ENCODE measurements at places on chromosomes 7 and 10.

GRCh38 chr7:128171342-128171918 is 69.6 kb upstream of the LEP start:
- DNase-seq = no peak

- DNase-seq = no peak
These were observed 22.6 kb downstream of the JCAD start for GRCh38 chr10:30036811-30037210.

DNA sequence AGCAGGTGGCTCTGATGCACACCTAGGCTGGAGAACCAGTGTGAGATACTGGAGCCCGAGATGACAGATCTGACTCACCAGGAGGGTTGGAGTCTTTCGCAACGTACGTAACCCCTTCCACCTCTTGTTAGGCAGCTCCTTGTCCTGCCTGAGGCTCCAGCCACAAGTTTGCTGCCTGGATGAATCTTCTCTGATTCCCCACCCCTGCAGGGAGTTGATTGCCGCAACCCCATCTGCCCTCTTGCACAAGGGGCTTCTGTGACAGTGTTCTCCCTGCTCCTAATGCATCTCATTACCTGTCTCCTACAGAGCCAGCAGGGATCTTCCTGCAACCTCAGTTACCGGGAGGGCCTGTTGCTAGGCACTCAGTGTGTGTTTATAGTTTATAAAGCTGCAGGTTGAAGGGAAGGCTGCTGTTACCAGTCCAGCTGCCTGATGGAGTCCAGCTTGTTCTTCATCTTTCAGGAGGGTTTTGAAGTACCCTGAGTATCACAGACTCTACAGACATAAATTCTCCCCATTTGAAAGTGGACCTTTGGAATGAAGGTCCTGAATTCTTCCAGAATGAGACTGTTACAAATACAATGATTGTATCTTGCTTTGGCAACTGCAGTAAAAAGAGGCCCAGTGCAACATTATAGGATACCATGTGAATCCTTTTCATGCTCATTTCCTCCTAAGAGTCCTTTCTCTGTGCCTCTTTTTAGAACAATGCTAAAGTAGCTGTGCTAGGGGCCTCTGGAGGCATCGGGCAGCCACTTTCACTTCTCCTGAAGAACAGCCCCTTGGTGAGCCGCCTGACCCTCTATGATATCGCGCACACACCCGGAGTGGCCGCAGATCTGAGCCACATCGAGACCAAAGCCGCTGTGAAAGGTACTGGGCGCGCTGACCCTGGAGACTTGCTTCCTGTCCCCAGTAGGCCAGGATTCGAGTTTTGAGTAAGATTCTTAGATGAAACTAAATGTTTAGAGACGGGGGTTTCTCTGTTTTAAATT is 6.5 kb downstream of the MDH2 start:
- DNase-seq = no peak

GRCh38 chr10:133104963-133105640 is 17.4 kb downstream of the ADGRA1 start:
- no peak for DNase-seq

GRCh38 chr7:115300231-115300870 is 378.5 kb downstream of the MDFIC start:
- no peak for DNase-seq

DNA sequence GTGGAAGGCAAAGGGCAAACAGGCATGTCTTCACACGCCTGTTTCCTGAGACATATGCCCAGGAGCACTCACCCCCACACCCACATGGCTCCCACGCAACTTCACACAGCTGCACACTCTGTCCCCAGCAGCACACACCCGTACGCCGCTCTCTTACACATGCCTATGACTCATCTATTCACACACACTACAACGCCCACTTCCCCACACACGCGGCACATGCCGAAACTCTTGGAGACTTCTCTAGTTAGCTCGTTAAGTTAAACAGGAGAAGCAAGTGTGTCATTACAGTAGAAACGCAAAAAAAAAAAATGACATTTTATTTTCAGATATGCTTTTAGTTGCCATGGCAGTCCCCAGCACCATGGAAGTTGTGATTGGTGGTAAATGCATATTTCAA is 6.7 kb downstream of the CALN1 start:
- no peak for DNase-seq

DNA sequence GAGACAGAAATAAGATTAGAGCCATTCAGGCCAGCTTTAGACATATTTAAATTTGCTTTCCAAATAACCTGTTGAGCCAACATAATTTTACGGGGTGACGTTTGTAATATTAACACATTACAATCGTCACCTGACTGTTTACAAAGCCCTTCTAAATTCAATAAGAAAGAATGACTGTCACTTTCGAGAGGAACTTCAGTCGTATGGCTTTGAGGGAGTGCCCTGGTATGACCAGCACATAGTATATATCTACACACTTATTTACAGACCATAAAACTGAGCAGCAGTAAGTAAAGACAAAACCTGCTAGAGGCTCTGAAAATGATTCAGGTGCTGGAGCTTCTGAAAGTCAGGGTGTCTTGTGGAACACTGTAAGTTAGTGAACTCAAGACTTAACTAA is 62.4 kb downstream of the BLNK start:
- DNase-seq = no peak

DNA sequence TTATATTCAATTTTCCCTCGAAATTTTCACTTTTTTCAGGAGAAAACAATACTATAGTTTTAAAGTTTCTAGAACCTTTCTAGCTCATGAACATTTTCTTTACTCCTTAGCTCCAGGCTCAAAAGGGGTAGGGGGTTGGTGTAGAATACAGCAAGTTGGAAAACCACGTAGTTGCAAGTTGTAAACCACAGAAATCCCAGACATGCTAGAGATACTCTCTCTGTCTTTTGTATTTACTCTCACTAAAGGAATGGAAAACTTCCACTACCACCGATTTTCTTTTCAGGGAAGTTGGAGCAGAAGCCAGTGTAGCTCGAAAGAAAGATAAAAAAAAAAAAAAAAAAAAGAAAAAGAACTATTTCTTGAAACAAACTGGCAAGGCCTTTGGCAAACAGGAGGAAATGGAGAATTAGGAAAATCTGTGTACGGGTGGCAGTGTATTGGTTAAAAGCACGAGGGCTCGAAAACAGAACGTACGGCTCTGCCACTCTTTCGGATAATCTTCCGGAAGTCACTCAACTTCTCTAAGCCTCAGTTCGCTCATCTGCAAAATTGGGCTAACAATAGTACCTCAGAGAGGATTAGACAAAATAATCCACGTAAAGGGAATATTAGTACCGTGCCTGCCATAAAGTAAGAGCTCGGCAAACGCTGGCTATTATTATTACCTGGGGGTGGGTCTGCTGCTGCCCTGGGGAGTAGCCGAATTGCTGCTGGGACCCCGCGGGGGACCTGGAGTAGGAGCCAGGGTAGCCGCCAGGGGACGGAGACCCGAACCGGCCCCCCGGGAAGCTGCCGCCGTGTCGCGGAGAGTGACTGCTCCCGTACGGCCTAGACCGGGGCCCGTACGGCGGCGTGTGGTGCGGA is 628 bp downstream of the MPLKIP start:
- no peak for DNase-seq

DNA sequence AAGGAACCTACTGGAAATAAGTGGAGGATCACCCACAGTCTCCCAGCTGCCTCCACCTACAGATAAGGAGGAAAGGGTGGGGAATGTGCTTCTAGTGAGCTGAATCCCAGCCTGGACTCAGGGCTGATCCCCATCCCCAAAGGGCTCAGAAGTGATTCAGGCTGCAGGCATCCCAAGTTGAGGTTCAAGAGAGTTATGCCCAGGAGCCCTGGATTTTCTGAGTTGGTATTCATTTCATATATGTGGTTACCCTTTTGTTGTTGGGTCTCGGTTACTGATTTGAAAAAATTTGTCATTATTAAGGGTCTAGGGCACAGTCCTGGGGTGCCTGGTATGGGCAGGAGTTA is 30.0 kb upstream of the SRGN start:
- no peak for DNase-seq

GRCh38 chr7:37728747-37729146 is 45.2 kb downstream of the GPR141 start:
- DNase-seq = no peak

- DNase-seq = no peak
These were observed 11.6 kb downstream of the DDX56 start for GRCh38 chr7:44561962-44562621.

GRCh38 chr7:87853237-87853864 is 22.8 kb downstream of the SLC25A40 start:
- no peak for DNase-seq

GRCh38 chr10:113071446-113071845 is 121.4 kb downstream of the TCF7L2 start:
- DNase-seq = no peak

DNA sequence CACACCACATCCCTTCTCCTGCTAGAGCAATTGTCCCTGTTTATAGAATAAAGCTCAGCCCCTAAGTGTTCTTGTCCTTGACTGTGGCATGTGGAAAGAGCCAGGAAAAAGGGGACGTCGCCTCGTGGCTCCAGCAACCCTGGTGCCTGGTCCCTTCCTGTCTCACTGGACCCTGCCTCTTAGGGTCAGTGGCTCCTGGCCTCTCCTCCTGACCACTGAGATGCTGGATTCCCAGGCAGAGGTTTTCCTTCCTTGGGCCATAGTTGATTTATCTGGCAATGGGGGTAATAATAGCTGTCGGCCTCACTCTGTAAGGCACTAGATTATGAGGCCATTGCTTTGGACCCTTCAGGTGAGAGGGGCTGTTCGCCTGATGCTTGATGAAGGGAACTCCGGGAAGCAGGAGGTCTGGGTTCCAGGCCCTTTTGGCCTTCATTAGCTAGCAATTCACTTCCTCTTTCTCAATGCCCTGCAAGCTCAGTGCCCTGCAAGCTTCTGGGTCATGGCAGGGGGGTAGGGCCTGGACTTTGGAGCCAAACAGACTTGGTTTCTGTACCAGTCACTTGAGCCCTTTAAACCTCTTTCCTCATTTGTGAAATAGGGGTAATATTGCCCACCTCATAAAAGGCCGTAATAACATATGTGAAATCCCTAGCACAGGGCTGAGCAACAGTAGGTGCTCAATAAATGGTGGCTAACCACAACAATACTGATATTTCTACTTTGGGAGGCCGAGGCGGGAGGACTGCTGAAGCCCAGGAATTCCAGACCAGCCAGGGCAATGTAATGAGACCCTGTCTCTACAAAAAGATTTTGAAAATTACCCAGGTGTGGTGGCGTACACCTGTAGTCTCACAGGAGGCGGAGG is 1.1 kb downstream of the ASL start:
- DNase-seq = no peak

DNA sequence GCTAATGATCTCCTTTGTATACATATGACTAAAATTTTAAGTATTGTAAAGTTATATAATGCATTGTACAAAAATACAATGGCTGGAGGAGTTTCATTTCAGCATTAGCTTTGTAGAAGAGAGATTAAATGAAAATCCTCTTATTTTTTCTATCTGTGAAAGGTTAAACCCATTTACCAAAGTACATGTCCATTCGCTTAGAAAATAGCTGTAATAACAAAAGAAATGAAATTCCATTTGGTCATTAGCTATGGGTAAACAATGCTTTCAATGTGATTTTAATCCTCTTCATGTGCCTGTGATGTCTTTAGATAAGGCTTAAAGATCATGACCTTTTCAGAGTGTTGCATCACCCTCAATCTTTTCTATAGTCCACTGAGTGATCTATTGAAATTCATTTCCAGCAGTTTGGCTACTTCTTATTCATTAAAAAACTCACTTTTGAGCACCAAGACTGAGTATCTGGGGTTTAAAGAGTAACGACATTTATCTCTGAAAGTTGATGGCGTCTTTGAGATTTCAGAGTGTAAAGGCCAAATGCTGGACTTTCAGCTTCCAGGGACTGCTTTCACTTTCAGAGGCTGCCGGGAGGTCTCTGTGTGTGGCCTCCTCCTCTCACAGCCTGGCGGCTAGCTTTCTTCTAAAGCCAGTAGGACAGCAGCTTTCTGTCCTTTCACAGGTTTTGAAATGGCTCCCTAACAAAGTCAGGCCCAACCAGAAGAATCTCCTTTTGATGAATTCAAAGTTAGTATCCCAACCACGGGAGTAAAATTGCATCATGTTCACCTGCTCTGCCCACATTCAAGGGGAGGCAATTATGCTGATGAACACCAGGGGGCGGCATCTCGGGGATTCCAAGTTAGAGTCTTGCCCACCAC is 701.4 kb upstream of the COBL start:
- no peak for DNase-seq

DNA sequence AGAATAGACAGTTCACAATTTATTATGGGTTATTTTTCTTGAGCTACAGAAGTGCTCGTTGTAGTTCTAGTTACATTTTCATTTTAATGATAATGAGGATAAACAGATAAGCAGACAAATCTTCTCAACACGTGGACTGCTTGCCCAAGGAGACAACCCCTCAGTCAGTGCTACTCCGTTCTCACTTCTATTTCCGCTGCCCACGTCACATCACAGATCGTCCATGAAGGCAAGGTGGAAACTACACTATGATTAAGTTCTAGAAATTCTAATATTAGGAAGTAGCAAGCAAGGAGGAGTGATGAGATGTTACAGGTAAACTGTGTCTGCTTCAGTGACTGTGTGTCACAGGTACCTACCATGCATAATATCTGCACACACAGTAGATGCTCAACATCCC is 210.5 kb downstream of the CHCHD3 start:
- DNase-seq = no peak

DNA sequence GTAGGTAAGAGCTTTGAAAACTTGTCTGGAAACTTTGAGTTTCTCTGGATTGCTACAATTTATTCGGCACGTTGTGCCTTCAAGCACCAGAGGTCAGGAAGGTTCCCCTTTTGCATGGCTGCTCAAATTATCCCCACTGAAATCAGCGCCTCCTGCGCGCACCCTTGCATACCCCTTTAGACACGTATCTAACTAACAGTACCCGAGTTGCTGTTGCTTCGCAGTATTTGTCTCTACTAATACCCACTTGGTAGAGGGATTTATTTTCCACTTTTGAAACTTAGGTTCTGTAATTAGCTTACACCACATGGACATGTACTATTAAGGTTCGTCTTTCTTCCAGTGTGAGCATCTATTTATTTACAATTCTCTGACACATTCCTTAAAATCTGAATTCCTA is 1.6 kb downstream of the MEOX2 start:
- DNase-seq = no peak

- no peak for DNase-seq
These were observed 318.5 kb downstream of the SH2D4B start for GRCh38 chr10:80856186-80856585.

- no peak for DNase-seq
These were observed 39.0 kb downstream of the OAT start for GRCh38 chr10:124379609-124380193.

DNA sequence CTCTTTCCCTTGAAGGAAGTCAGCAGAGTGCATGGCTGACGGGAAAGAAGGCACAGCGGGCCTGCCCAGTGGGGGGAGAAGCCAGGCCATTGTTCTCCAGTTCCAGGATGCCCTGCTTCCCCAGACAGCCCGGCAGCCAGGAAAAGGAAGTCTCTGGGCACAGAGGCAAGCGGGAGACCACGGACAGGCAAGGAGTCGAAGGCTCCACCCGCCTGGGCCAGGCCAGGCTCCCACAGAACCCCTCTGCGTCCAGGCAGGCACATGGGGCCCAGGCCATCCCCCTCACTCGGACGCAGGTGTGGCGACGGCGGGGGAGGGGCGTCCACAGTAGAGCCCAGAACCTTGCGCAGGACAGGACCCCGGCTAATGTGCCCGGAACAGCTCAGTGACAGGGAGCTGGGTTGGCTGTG is 8.7 kb downstream of the GPR146 start:
- no peak for DNase-seq
